Upper lobe of left lung (tissue), 6 donors: ENCODE measurements at places on chromosomes 1 and 21. TPM values are rescaled to one million over a fixed set of nuclear protein-coding genes. Genes with fewer than 3 reads are reported as not detected.

- H3K4me3 ChIP-seq: no peak overlapping the region
- H3K27ac ChIP-seq: no peak overlapping the region
- no peaks in the 10 kb centered on the region for H3K36me3 ChIP-seq
- H3K4me1 ChIP-seq: peaks cover 12% of the 10 kb centered on the region
- DNase-seq: no peak
- H3K27me3 ChIP-seq: no peaks in the 10 kb centered on the region
These were observed 6.6 kb upstream of the TFF3 start for GRCh38 chr21:42321845-42322244.

- H3K27ac ChIP-seq: no peak overlapping the region
- H3K27me3 ChIP-seq: no peaks in the 10 kb centered on the region
- no peaks in the 10 kb centered on the region for H3K36me3 ChIP-seq
- no peak for DNase-seq
- no peak overlapping the region for H3K4me3 ChIP-seq
- no peaks in the 10 kb centered on the region for H3K4me1 ChIP-seq
These were observed 401.2 kb downstream of the MATN1 start for GRCh38 chr1:30321996-30322858.

The GRIK3 gene
- not detected for total RNA-seq

The DAB1 gene
- total RNA-seq: 0.20 TPM

- no peak overlapping the region for H3K4me3 ChIP-seq
- H3K36me3 ChIP-seq: no peaks in the 10 kb centered on the region
- no peak overlapping the region for H3K27ac ChIP-seq
These were observed 27.8 kb upstream of the LRRC38 start for GRCh38 chr1:13541435-13542215.

The PCP4L1 gene
- 7.5 TPM for total RNA-seq

- DNase-seq: no peak
- H3K27me3 ChIP-seq: no peaks in the 10 kb centered on the region
- H3K4me3 ChIP-seq: no peak overlapping the region
- H3K27ac ChIP-seq: no peak overlapping the region
These were observed 666.1 kb downstream of the SMYD3 start for GRCh38 chr1:245840971-245841370.

- no peak for DNase-seq
- H3K36me3 ChIP-seq: no peaks in the 10 kb centered on the region
- H3K27me3 ChIP-seq: no peaks in the 10 kb centered on the region
- H3K4me3 ChIP-seq: no peak overlapping the region
These were observed 25.3 kb upstream of the TMCO1 start for GRCh38 chr1:165793951-165794350.

DNA sequence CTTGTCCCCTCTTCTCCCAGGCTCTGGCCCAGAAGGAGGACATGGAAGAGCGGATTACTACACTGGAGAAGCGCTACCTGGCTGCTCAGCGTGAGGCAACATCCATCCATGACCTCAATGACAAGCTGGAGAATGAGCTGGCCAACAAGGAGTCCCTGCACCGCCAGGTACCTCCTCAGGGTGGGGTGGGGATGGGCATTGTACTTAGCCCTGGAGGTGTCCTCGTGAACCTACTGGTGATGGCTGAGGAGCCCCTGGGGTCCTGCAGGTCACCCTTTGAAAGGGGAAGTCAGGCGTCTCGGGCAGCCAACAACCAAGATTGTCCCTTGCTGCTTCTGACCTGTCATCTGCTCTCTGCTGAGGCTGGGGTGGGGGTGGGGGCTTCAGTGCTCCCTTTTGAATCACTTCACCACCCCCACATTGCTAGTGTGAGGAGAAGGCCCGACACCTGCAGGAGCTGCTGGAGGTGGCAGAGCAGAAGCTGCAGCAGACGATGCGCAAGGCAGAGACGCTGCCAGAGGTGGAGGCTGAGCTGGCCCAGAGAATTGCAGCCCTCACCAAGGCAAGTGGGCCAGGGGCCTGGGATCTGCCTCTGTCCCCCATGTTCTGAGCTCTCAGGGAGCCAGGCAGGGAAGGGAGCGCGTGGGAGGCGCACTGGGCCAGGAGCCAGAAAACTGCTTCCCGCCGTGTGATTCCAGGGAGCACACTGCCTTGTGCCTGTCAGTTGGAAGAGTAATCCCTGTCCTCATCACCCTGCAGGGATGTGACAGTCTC, 19.7 kb downstream of the PPFIA4 start:
- no peaks in the 10 kb centered on the region for H3K4me1 ChIP-seq
- H3K27ac ChIP-seq: no peak overlapping the region
- no peaks in the 10 kb centered on the region for H3K27me3 ChIP-seq
- DNase-seq: no peak
- no peaks in the 10 kb centered on the region for H3K36me3 ChIP-seq

- DNase-seq: no peak
- H3K27ac ChIP-seq: no peak overlapping the region
- H3K4me1 ChIP-seq: no peaks in the 10 kb centered on the region
- no peak overlapping the region for H3K4me3 ChIP-seq
These were observed 123.5 kb upstream of the MAGI3 start for GRCh38 chr1:113266788-113267187.

DNA sequence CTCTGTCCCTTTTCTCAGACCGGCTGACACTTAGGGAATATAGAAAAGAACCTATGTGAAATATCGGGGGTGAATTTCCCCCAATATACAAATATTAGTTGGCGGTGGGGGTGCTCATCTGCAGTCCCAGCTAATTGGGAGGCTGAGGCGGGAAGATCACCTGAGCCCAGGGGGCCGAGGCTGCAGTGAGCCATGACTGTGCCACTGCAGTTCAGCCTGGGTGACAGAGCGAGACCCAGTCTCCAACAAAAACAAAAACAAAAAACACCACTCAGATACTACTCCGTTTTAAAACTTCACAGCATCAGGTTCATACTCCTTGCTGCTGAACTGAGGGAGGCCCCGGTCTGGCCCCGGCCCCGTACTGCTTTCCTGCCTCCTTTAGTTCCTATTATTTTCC, 5.9 kb upstream of the EXOSC10 start:
- H3K4me1 ChIP-seq: no peaks in the 10 kb centered on the region
- peaks cover 29% of the 10 kb centered on the region for H3K36me3 ChIP-seq
- DNase-seq: no peak
- H3K27ac ChIP-seq: no peak overlapping the region

GRCh38 chr1:10674700-10675609, 121.5 kb downstream of the CASZ1 start:
- H3K36me3 ChIP-seq: no peaks in the 10 kb centered on the region
- H3K4me3 ChIP-seq: no peak overlapping the region

GRCh38 chr1:239730378-239730777, 344.0 kb downstream of the CHRM3 start:
- no peak for DNase-seq
- no peaks in the 10 kb centered on the region for H3K27me3 ChIP-seq
- H3K4me3 ChIP-seq: no peak overlapping the region

DNA sequence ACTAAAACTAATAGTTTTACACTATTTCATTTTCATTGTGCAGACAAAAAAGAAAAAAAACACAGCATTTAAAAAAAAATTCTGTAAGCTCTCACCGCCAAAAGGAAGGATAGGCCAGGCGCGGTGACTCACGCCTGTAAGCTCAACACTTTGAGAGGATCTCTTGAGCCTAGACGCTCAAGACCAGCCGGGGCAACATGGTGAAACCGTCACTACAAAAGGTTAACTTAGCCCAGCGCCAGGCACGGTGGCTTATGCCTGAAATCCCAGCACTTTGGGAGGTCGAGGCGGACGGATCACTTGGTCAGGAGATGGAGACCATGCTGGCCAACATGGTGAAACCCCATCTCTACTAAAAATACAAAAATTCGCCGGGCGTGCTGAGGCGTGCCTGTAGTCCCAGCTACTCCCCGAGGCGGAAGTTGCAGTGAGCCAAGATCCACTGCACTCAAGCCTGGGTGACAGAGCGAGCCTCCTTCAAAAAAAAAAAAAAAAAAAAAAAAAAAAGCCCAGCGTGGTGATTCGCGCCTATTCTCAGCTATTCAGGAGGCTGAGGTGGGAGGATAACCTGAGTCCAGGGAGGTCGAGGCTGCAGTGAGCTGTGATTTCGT, 14.3 kb upstream of the SPEN start:
- no peaks in the 10 kb centered on the region for H3K36me3 ChIP-seq
- no peak for DNase-seq
- peak overlapping the region; percentile 99 for H3K27ac ChIP-seq
- H3K4me3 ChIP-seq: no peak overlapping the region

- no peaks in the 10 kb centered on the region for H3K36me3 ChIP-seq
- H3K27me3 ChIP-seq: no peaks in the 10 kb centered on the region
- no peaks in the 10 kb centered on the region for H3K4me1 ChIP-seq
- DNase-seq: no peak
These were observed 374.0 kb downstream of the NEGR1 start for GRCh38 chr1:71908303-71908702.

DNA sequence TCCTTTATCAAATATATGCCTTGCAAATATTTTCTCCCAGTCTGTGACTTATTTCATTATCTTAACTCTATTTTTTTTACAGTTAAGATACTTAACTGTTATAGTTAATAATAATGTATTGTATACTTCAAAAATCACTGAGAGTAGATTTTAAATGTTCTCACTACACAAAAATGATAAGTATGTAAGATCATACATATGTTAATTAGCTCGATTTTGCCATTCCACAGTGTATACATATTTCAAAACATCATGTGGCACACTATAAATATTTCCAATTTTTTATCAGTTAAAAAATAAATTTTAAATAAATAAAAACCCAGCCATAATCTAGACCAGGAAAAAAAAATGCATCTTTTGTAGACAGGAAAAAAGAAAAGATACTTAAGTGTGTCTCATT, 27.2 kb downstream of the CTTNBP2NL start:
- H3K27ac ChIP-seq: no peak overlapping the region
- DNase-seq: no peak
- no peaks in the 10 kb centered on the region for H3K27me3 ChIP-seq
- no peaks in the 10 kb centered on the region for H3K4me1 ChIP-seq
- no peaks in the 10 kb centered on the region for H3K36me3 ChIP-seq

GRCh38 chr1:201545851-201546492, 7.0 kb downstream of the NAV1 start:
- H3K4me1 ChIP-seq: peaks cover 40% of the 10 kb centered on the region
- H3K4me3 ChIP-seq: no peak overlapping the region
- no peak for DNase-seq
- no peaks in the 10 kb centered on the region for H3K36me3 ChIP-seq
- H3K27ac ChIP-seq: no peak overlapping the region

DNA sequence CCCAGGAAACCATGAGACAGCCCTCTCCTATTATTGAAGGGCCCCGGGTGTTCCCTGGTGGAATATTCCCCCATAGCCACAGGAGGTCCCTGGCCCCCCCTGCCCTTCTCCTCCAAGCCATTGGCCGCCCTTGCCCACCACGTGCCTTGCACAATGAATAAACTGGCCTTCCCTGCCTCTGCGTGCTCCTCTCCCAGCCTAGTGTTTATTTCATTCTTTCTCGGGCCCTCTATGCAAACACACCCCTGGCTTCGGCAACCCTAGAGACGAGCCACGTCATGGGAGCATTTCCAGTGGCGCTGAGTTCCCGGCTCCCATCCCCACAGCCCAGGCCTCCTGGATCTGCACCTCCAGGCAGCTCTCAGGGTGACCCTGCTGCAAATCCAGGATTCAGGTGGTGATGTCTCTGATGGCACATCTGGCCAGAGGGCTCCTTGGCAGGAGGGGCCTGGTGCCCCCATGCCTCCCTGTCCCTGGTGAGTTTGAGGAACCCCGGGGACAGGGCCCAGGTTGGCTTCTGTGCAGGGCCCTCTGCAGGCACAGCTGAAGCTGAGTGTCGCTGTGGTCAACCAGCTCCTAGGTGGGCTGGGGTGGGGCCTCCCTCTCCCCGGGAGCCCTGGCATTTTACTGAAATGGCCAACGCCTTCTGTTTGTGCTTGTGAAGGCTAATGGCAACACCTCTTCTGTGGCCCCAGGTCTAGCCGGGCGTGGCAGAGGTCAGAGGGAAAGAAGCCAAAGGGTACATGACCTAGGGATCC, 6.2 kb downstream of the KRTAP10-12 start:
- peaks cover 31% of the 10 kb centered on the region for H3K27me3 ChIP-seq
- no peak for DNase-seq
- no peak overlapping the region for H3K27ac ChIP-seq
- no peaks in the 10 kb centered on the region for H3K4me1 ChIP-seq
- H3K4me3 ChIP-seq: no peak overlapping the region
- H3K36me3 ChIP-seq: no peaks in the 10 kb centered on the region

The THEM5 gene
- total RNA-seq: not detected

DNA sequence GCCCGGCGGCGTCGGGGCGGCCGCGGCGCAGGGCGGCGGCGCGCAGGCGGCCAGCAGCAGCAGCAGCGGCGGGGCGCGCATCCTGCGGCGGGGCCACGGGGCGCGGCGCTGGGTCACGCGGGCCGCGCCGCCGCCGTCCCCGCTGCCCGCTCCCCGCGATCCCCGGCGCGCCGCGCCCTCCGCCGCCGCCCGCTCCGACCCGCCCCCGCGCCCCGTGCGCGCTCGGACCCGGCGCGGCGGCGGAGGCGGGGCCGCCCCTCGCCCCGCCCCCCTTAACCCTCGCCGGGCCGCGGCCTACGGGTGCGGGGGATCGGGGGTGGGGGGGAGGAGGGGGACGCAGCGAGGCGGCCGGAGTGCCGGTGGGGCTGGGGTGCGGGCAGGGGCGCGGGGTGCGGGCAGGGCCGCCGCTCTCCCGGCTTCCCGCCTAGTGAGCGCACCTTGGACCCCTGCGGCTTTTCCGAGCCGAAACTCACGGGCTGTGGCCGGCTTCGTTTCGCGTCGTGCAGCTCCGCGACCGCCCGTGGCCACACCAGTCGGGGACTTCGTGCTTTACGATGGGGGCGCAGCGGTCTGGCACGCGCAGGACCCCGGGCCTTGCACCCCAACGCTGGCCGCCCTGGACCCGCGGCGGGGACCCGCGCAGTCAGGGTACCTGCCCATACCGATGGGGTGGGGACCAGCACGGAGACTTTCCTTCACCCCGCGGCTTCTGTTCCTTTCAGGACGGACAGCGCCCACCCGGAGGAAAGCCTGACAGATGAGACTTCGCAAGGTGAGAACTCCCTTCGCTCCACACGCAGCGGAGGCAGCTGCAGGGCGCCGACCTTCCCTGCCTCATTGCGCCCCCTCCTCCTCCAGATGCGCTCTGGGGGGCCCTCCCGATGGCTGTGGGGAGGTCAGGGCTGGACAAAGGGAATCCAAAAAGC, at the start of gene FNDC10:
Gene FNDC10 (minus strand): TSS at position 201 of the 926 bp plus-strand sequence. CDS start 120 bp downstream, at position 81.
- DNase-seq: peak; percentile 85
- peak within 1 kb of the TSS; percentile 52 for H3K4me3 ChIP-seq
- peaks cover 19% of the 10 kb centered on the region for H3K4me1 ChIP-seq
- no peaks in the 10 kb centered on the region for H3K36me3 ChIP-seq
- no peak within 1 kb of the TSS for H3K27ac ChIP-seq

- no peaks in the 10 kb centered on the region for H3K36me3 ChIP-seq
- no peaks in the 10 kb centered on the region for H3K4me1 ChIP-seq
- DNase-seq: no peak
- H3K4me3 ChIP-seq: no peak overlapping the region
- H3K27me3 ChIP-seq: no peaks in the 10 kb centered on the region
- no peak overlapping the region for H3K27ac ChIP-seq
These were observed 13.3 kb downstream of the CYP4X1 start for GRCh38 chr1:47036764-47037163.

GRCh38 chr1:219927956-219928790, at the start of gene SLC30A10:
Gene SLC30A10, minus strand, starts transcription at chr1:219928557. Its CDS starts 117 bp downstream, at chr1:219928440.
- peaks cover 11% of the 10 kb centered on the region for H3K4me1 ChIP-seq
- no peaks in the 10 kb centered on the region for H3K36me3 ChIP-seq
- peaks cover 3% of the 10 kb centered on the region for H3K27me3 ChIP-seq
- H3K4me3 ChIP-seq: no peak within 1 kb of the TSS
- DNase-seq: peak; percentile 83
